ENCODE measurements at places on chromosomes 5 and 9. TPM values are rescaled to one million over a fixed set of nuclear protein-coding genes. Genes with fewer than 3 reads are reported as not detected.
A peak's percentile ranks its signal among the peaks of the same experiment; 100 is the strongest.

Gene GAS1
- total RNA-seq: 8.7 TPM

Gene CER1
- not detected for total RNA-seq

DNA sequence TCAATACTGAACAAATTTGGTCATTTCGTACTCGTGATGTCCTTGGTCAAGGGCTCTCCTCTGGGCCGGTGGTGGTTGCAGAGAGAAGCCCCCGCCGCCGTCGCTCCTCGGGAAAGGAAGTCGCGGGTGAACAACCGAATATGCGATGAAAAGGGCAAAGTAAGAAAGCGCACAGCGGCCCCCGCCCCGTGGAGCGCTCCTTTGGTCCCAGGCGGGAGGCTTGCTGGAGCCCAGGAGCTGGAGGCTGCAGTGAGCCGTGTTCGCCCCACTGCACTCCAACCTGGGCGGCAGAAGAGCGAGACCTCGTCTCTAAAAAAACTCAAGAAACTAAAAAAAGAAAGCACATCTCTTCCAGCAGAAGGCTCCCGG, 108.4 kb upstream of the LARP1 start:
- H3K36me3 ChIP-seq: no peaks in the 10 kb centered on the region
- peaks cover 2% of the 10 kb centered on the region for H3K27me3 ChIP-seq
- no peak overlapping the region for H3K27ac ChIP-seq
- H3K4me3 ChIP-seq: peak overlapping the region; percentile 38
- no peak for DNase-seq

Gene OR1Q1
- not detected for total RNA-seq

- no peak overlapping the region for H3K4me3 ChIP-seq
- no peaks in the 10 kb centered on the region for H3K27me3 ChIP-seq
- DNase-seq: no peak
- no peaks in the 10 kb centered on the region for H3K4me1 ChIP-seq
- no peaks in the 10 kb centered on the region for H3K36me3 ChIP-seq
Observed at GRCh38 chr5:79392776-79393175, 121.2 kb downstream of the HOMER1 start.
